ENCODE measurements at places on chromosomes 7 and 10.

GRCh38 chr7:42722716-42723115 is 189.2 kb downstream of the C7orf25 start:
- no peak for DNase-seq

DNA sequence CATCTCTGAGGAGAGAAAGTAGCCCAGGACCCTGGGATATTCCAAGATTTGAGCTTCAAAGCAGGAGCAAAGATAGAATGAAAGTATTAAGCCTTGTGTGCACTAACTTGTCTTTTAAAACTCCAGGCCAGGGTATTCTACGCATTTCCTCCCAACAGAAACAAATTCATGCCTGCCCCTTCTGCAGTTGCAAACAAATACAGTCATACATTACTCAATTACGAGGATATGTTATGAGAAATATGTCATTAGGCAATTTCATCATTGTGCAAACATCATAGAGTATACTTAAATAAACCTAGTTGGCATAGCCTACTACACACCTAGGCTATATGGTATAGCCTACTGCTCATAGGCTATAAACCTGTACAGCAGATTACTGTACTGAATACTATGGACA is 154.5 kb upstream of the KIAA1217 start:
- no peak for DNase-seq

DNA sequence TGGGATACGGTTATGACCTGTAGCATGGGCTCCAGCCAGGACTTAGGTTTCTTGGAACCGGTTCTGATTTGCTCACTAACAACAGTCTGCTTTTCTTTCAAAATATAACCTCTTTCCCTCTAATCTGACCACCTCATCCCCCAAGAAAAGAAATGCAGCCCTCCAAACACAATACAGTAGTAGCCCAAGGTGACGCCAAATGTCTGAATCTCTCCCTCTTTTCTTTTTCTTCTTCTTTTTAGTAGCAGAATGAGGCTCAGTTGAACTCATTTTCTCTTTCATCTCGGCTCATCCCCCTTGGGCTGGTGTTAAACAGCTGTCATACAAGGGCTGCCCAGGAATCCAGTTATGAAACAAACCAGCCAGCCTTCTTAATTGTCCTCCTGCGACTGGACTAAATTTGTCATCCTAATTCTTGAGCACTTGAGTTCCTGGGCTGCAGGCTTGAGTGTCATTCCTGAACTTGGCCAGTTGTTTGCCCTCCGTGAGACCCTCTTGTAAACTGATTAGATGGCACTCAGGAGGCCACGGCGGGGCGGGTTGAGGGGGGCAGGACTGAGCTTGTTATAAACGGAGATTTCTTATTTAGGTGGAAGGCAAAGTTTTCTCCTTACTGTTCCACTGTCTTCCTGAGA is 94.8 kb downstream of the SORCS3 start:
- no peak for DNase-seq

- DNase-seq = no peak
These were observed 134.6 kb downstream of the CHRM2 start for GRCh38 chr7:137003086-137003485.

GRCh38 chr7:90817151-90817550 is 221.0 kb downstream of the CDK14 start:
- no peak for DNase-seq

DNA sequence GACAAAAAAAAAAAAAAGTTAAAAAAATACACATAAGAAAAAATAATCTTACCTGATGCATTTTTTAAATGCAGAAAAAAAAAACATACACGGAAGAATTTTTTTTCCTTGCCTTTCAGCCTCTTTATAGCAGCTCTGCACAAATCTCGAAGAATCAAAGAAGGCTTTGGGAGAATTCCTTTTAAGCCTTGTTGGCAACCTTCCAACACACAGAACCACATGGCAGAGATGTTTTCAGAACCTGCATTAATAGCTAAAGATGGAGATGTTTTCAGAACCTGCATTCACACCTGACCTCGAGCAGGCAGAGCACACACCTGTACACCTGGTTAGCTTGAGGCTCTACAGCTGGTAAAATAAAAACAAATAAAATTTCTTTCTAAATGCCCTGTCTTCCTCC is 65.6 kb downstream of the DOCK4 start:
- DNase-seq = no peak

DNA sequence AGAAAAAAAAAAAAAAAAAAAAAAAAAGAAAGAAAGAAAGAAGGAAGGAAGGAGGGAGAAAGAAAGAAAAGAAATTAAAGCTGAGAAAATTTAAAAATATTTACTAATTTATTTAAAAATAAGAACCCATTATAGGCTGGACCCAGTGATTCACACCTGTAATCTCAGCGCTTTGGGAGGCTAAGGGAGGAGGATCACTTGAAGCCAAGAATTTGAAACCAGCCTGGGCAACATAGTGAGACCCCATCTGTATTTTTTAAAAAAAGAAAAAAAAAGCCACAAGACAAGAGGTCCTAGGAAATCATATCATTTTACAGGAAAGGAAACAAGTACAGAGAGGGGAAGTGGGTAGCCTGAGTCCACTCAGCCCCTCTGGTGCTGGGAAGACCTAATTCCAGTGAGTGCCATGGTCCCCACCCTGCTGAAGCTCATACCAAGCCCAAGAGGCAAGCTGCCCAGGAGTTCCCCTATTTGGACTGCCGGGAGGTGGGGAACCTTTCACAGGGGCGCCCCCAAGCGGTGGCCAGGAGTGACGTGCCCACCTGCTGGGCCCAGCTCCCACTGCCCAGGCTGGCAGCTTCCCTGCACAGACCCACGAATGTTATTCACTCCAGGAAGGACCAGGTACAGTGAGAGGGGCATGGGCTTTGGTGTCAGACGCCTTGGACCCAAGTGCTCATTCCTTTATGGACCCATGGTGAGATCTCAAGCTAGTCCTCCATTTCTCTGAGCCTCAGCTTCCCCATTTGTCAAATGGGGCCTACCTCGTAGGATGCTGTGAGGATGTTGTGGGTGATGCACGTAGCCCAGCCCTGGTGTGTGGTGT is 133.6 kb downstream of the ZMIZ1 start:
- no peak for DNase-seq

DNA sequence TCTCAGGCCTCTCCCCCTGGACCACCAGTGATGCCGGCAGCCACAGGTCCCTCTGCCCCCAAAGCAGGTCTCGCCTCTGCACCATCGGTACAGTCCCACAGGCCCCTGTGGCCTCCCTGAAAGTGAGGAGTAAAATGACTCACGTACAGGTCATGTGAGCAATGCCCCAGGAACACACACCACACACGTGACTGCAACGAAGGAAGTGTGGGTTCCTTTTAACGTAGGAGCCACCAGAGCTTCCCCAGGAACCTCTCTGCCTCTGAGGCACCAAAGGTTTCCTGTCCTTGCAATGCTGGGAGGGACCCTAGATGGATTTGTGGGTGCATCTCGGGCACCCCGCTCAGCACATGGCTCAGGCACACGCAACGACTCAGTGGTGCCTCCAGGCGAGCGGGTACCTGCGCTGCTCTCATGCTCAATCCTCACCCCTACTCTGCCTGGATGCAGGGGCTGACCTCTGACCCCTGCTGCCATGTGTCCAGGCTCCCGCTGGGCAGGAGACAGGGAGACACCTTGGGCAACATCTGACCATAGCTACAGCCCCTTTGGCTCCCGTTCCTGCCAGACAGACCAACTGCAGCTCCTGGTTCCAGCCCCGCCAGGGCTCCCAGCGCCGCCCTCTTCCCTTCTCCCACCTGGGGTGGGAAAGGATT is 120.7 kb downstream of the PRKAG2 start:
- no peak for DNase-seq

DNA sequence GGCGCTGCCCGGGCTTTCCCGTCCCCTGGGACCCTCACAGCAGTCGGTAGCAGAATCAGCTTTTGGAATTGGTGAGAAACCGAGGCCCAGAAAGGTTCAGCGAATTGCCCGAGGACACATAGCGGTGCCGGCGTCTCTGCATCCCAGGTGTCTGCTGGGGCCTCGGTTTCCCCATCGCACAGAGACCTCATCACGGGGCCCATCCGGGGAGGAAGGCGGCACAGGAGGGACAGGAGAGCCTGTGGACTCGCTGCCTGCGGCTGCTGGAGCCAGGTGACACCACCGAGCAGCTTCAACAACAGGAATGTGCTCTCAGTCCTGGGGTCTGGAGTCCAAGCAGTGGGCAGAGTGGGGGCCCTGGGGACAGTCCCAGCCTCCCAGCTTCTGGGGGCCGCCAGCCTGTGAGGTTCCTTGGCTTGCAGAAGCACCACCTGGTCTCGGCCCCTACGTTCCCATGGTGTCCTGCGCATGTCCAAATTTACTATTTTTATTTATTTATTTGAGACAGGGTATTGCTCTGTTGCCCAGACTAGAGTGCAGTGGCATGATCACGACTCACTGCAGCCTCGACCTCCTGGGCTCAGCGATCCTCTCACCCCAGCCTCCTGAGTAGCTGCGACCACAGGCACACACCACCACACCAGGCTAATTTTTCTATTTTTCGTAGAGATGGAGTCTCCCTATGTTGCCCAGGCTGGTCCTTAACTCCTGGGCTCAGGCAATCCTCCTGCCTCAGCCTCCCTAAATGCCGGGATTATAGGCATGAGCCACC is 539 bp upstream of the COX19 start:
- DNase-seq = no peak

DNA sequence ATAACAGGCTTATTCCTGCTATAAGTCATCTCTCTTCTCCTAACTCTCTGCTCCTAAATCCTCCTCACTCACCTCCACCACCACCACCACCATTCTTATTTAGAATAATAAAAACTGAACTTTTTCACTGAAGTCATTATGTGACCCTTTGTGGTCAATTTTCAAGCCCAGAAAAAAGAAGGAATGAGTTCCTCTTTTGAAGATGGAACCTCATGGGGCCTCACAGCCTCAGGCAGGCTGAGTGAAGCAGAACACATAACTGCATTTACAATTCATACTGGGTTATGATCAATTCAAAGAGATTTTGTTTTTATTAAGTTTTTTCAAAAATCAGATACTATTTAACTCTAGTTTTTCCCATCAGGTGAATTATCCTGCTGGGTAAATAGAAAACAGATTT is 29.8 kb downstream of the PNLIPRP3 start:
- DNase-seq = no peak

DNA sequence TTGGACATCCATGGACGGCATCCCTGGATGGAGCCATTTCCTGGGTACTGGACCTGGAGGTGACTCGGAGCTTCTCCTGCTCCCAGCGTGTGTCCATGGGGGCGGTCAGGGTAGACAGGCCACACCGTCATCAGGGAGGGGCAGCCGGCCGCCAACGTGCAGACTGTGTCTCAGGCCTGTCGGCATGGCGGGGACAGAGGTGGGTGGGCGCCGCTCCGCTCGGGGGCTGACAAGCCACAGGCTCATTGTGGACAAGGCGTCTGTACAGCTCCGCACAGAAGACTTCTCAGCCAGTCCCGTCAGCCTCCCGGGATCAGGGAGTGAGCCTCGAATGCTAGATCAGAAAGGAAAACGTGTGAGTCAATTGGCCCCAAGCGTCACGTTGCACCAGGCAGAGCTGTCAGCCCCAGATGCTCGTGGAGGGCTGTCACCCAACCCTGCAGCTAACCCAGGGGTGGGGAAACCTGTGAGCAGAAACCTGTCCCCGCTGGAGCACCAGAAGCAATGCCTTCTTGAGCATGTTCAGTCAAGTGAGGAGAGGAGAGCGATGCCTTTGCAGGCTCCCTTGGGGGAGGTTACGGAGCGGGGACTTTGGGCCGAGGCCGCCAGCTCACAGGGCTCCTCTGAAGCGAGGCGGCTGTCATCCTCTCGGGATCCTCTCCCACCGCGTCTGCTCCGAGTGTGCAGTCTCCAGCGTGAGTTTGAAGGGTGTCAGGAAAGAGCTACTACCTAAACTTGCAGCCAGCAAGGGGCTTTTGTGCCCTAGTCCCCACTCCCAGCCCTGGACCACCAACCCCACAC is 16.0 kb upstream of the DPYSL4 start:
- no peak for DNase-seq
